ENCODE measurements at places on chromosomes 7 and 10. TPM values are rescaled to one million over a fixed set of nuclear protein-coding genes. Genes with fewer than 3 reads are reported as not detected.

H2BK1 gene
- not detected for total RNA-seq

NME8 gene
- total RNA-seq, result not detected

SPDYE1 gene
- total RNA-seq, result not detected

ASIC3 gene
- 2.2 TPM for total RNA-seq

ACTR3C gene
- total RNA-seq, result 8.7 TPM

GNGT1 gene
- not detected for total RNA-seq

SYT15 gene
- 1.2 TPM for total RNA-seq

WNT8B gene
- total RNA-seq, result 0.29 TPM

NEUROD6 gene
- not detected for total RNA-seq

SLC18A3 gene
- total RNA-seq, result 6.2 TPM

THNSL1 gene
- 10.2 TPM for total RNA-seq

DHX32 gene
- total RNA-seq, result 33.2 TPM

PNLIP gene
- total RNA-seq, result not detected

GHRHR gene
- not detected for total RNA-seq

JAKMIP3 gene
- 0.10 TPM for total RNA-seq

ANKRD26 gene
- total RNA-seq, result 14.0 TPM

GPC2 gene
- total RNA-seq, result 53.3 TPM

CDC14C gene
- not detected for total RNA-seq

NAT16 gene
- not detected for total RNA-seq

USP6NL gene
- total RNA-seq, result 29.6 TPM

NACAD gene
- 7.3 TPM for total RNA-seq

LBX1 gene
- 4.7 TPM for total RNA-seq

PHKG1 gene
- not detected for total RNA-seq

PTN gene
- total RNA-seq, result 16.2 TPM

HOGA1 gene
- total RNA-seq, result 0.57 TPM

HYCC1 gene
- 26.7 TPM for total RNA-seq

TBATA gene
- not detected for total RNA-seq

LRIT1 gene
- not detected for total RNA-seq

JCAD gene
- 11.0 TPM for total RNA-seq

IMPDH1 gene
- 42.2 TPM for total RNA-seq

OR2A5 gene
- total RNA-seq, result not detected

CHN2 gene
- total RNA-seq, result 34.0 TPM

IRF5 gene
- total RNA-seq, result 2.5 TPM

SPACDR gene
- total RNA-seq, result 1.4 TPM

SLC26A5 gene
- total RNA-seq, result not detected
